ENCODE measurements at places on chromosomes 5 and 9.

DNA sequence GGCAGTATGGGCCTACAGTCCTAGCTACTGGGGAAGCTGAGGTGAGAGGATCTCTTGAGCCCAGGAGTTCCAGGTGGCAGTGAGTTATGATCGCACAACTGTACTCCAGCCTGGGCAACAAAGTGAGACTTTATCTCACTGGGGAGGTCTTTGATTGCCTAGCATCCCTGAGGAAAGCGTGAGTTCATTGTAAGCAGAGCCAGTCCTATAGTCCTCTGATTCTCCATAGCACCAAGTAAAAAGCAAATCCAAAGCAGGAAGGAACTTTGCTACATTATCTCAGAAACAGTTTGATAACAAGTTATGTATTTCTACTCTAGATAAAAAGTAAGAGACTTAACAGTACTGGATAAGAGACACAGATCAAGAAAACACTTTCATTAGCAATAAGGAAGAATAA is 37.6 kb downstream of the ANKRD31 start:
- H3K36me3 ChIP-seq = no peaks in the 10 kb centered on the region
- no peak overlapping the region for H3K4me3 ChIP-seq
- H3K27ac ChIP-seq = no peak overlapping the region
- DNase-seq = no peak
- H3K4me1 ChIP-seq = no peaks in the 10 kb centered on the region

DNA sequence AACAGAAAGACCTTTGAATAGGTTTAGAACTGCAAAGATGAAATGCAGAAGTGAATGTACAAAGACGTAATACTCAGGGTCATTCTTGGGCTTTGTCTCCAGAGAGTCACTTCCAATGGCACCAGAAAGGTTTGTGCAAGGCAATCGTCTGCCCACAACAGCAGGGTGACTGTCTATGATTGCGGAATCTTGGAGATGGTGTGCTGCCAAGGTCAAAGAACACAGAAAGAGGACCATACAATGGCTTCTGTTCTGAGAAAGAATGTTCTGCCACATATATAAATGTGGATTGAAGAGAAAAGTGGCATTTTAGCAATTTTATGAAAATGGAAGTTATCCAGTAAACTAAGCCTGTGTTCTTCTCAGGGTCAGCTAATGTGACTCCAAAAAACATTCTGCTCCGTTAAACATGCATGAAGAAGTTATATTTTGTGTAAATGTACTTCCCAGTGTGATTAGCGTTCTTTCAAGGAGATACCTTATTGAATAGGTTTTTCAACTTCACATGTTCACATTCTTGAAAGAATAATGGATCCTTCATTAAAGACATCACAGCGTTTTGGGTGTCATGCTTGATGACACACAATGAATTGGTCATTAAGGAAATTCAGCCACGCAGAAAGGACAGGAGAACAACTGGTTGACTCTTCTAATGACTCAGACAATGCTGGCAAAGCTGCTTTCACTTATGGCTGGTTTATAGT is 73.4 kb upstream of the CDH6 start:
- no peaks in the 10 kb centered on the region for H3K27me3 ChIP-seq
- H3K4me1 ChIP-seq = no peaks in the 10 kb centered on the region
- DNase-seq = no peak
- no peak overlapping the region for H3K27ac ChIP-seq
- no peak overlapping the region for H3K4me3 ChIP-seq

- no peak overlapping the region for H3K4me3 ChIP-seq
- H3K27me3 ChIP-seq = no peaks in the 10 kb centered on the region
- no peak overlapping the region for H3K27ac ChIP-seq
Observed at GRCh38 chr5:113800686-113801085, 287.2 kb downstream of the YTHDC2 start.

GRCh38 chr5:181187500-181188213 is 17.3 kb downstream of the TRIM7 start:
- DNase-seq = no peak
- peak overlapping the region; percentile 92 for H3K4me3 ChIP-seq
- H3K4me1 ChIP-seq = peaks cover 51% of the 10 kb centered on the region

GRCh38 chr9:114806526-114806900 is 674 bp upstream of the TNFSF15 start:
- no peak for DNase-seq
- H3K27me3 ChIP-seq = no peaks in the 10 kb centered on the region
- H3K4me1 ChIP-seq = peaks cover 31% of the 10 kb centered on the region
- peak overlapping the region; percentile 78 for H3K4me3 ChIP-seq
- no peaks in the 10 kb centered on the region for H3K36me3 ChIP-seq

DNA sequence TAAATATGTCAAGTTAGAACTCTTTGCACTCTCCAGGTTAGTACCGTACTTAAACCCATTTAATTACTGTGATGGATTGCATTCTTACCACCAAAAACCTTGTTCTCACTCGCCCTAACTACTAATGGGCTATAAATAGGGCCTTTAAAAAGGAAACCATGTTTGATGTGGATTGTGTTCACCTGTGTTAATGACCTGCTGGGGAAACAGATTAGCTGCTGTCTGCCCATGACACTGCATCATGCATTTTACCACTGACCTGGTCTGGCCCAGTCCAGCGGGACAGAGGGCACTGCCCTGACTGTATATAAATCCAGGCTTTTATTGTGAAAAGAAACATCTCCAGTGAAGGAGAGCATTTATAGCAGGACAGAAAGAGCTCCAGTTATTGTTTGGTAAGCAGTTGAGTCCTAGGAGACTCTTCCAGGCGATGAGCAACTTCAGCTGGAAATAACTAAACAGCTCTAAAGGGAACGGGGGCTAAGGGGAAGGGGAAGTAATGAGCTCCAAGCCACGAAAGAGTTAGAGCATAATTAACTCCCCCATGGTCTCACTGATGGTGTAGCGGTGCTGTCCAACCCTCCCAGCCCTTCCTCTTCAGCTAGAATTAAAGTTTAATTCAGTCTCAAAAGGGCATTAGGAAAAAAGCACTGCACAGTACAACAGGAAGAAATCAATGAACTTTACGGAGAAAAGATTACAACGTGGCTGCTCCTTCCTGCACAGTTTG is 303.1 kb downstream of the ENC1 start:
- H3K27me3 ChIP-seq = peaks cover 58% of the 10 kb centered on the region
- no peaks in the 10 kb centered on the region for H3K4me1 ChIP-seq
- no peak overlapping the region for H3K4me3 ChIP-seq
- DNase-seq = no peak

DNA sequence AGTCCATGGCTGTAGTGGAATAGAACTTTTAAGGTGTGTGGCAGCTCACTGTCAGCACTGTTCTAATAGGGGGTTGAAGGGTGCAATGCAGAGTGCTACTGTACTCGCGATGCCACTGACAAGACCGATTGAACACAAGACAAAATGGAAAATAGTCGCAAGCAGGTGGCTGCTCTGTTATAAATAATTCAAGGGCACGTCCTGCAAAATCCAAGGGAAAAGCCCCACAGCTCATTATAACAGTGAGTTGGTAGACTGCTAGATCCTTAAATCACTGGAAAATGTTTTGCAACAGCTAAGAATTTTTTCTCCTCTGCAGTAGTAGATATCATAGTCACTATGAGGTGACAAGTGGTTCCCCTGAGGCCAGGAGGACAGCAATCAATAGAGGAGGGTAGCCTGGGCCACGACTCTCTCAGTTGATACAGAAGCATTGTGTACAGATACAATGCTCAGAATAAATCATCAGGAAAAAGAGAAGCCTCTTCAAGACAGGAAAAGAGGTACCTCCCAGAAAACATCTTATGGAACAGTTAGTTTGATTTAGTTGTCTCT is 926.3 kb downstream of the TLE4 start:
- no peaks in the 10 kb centered on the region for H3K4me1 ChIP-seq
- H3K27ac ChIP-seq = no peak overlapping the region
- DNase-seq = no peak
- H3K27me3 ChIP-seq = no peaks in the 10 kb centered on the region
- no peak overlapping the region for H3K4me3 ChIP-seq

- H3K4me3 ChIP-seq = no peak overlapping the region
- H3K27me3 ChIP-seq = peaks cover under 1% of the 10 kb centered on the region
- DNase-seq = no peak
Observed at GRCh38 chr9:68872026-68872501, 141.8 kb downstream of the PRKACG start.

DNA sequence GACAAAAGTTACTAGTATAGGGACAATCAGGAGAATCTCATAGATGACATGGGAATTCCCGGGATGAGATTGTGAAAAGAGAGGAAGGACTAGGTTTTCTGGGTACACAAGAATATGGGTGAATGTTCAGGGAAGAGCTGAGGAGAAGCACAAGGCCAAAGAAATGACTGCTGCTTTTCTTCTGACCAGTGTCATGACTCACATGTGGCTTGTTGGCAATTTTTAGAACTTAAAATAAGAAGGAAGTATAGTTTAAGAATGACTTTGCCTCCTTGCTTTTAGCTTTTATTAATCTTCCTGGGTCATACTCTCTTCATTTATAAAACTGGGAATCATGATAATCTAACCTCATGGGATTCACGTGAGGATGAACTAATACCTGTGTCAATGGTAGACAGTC is 652.4 kb upstream of the MEF2C start:
- H3K27me3 ChIP-seq = no peaks in the 10 kb centered on the region
- H3K4me3 ChIP-seq = no peak overlapping the region
- no peak overlapping the region for H3K27ac ChIP-seq
- H3K4me1 ChIP-seq = no peaks in the 10 kb centered on the region
- no peak for DNase-seq

- peaks cover 11% of the 10 kb centered on the region for H3K4me1 ChIP-seq
- no peak for DNase-seq
- H3K4me3 ChIP-seq = no peak overlapping the region
- H3K36me3 ChIP-seq = peaks cover 3% of the 10 kb centered on the region
- no peak overlapping the region for H3K27ac ChIP-seq
Observed at GRCh38 chr9:125906893-125907292, 159.7 kb downstream of the PBX3 start.
